ENCODE measurements at places on chromosomes 7 and 10.

DNA sequence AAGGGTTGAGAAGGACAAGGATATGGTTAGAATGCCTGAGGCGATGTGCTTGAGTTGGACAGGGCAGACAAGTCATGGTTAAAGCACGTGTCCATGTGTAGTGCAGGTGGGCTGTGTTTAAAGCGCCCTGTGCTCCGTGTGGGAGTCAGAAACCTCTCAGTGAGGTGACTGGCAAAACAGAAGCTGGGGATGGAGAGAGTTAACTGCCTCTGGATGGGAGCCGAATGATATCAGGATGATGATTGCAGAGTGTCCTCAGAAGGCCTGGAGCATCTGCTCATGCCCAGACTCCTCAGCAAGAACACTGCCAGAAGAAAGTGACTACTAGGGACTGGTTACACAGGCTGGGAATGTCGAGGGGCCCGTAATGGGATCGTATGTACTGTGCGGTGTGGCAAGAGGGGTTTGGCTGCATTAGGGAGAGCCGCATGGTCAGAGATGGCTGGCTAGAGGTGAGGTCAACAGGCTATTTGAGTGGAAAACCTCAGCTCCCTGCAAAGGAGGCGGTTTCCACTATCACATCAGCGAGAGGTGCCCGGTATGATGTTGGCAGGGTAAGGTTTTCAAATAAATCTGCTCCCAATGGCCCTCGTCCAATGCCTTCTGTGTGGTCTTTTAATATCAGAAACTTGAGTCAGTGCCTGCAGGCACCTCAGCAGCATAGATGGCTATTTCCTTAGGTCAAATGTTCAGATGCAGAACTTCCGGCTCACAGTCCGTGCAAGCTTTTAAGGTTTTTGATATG is 26.1 kb upstream of the MRC1 start:
- H3K27ac ChIP-seq: no peak overlapping the region
- H3K4me1 ChIP-seq: no peaks in the 10 kb centered on the region
- H3K36me3 ChIP-seq: no peaks in the 10 kb centered on the region
- H3K27me3 ChIP-seq: no peaks in the 10 kb centered on the region
- no peak overlapping the region for H3K4me3 ChIP-seq

DNA sequence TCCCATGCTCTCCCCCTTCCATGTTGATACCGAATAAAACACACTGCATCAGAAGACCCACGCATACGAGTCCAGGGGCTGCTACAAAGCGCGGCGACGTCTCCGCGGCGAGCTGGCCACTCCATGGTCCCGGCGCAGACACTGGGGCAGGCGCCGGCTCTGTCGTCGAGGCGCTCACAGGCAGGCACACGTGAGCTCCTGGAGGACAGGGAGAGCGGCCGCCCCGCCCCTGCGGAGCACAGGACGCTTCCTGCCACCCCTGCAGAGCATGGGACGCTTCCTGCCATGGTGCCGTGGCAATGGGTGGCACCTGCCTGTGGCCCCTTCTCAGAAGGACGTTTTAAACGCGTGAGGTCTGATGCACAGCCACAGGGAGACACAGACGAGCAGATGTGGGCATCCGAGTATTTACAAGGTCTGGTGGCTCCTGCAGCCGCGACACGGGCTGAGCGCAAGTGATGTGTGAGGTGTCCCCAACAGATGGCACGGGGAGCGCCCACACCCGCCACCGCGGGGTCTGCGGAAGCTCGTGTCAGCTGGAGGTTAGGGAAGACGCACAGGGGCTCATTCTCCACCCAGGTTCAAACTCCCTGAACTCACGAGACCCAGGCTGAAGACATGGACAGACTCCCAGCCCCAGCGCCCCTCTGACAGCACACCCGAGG is 21.4 kb upstream of the GPR146 start:
- H3K4me3 ChIP-seq: no peak overlapping the region
- H3K27ac ChIP-seq: no peak overlapping the region
- peaks cover 44% of the 10 kb centered on the region for H3K4me1 ChIP-seq
- no peak for ATAC-seq
- H3K27me3 ChIP-seq: no peaks in the 10 kb centered on the region

GRCh38 chr10:73079779-73080541 is 16.7 kb downstream of the P4HA1 start:
- H3K36me3 ChIP-seq: no peaks in the 10 kb centered on the region
- H3K27ac ChIP-seq: no peak overlapping the region
- ATAC-seq: no peak
- peaks cover 53% of the 10 kb centered on the region for H3K4me1 ChIP-seq
- no peak overlapping the region for H3K4me3 ChIP-seq

DNA sequence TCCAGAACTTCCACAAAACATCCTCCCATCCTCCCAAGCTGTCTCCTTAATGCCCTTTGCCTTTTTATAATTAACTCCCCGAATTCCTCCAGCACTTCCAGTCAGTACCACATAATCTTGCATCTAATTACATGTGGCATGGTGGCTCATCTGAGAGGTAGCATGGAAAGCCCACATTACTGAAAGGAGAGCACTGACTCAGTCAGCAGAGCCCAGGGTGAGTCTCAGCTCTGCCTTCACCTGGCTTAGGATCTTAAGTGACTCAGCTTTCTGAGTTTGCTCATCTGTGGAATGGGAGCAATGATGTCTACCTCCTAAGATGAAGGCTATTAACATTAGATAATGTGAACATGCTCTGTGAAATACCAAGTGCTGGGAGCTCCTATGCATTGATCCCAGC is 433.9 kb downstream of the SORCS3 start:
- H3K27ac ChIP-seq: no peak overlapping the region
- no peak overlapping the region for H3K4me3 ChIP-seq
- H3K27me3 ChIP-seq: no peaks in the 10 kb centered on the region
- no peak for ATAC-seq
- H3K36me3 ChIP-seq: no peaks in the 10 kb centered on the region
